Tibial nerve (tissue), 4 donors: ENCODE measurements at places on chromosomes 2 and 18.

DNA sequence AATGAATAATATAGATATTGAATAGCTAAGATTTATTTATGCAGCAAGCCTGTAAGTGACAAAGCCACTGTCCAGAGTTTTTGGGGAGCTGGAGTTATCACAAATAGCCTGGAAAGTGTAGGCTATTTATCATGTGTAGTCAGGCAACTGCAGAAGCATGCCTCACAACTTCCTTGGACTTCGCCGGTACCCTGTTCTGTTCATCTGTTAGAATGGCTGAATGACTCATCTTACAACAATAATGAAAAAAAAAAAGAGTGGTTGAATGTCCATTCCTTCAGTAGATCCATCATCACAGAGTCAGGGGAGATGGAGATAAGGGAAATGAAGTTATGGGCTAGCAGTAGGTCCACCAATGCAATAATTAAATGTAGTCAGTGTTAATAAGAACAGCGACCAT is 24.0 kb upstream of the ATP5MC3 start:
- DNase-seq, result no peak

GRCh38 chr2:143579456-143579855 is 450.2 kb downstream of the ARHGAP15 start:
- DNase-seq, result no peak

GRCh38 chr2:104929663-104930062 is 75.7 kb downstream of the POU3F3 start:
- no peak for DNase-seq

- no peak for DNase-seq
Observed at GRCh38 chr2:203246646-203247045, 7.8 kb downstream of the CYP20A1 start.

- no peak for DNase-seq
Observed at GRCh38 chr2:57869758-57870344, 176.8 kb upstream of the VRK2 start.

DNA sequence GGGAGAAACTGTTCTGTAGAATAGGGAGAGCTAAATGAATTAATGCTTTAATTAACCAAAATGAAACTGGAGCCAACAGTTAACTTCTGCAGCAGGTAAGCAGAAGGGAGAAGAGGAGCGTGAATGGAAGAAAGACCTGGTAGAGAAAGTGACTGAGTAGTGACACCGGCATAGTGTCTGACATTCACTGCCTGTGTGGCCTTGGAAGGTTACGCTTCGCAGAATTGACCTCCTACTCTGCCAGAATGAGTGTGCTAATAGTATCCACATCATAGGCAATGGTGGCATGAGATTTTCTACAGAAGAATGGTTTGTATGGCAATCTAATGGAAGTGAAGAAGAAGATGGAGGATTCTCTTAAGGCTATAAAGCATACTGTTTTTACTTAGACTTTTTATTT is 614.4 kb downstream of the CPS1 start:
- no peak for DNase-seq

DNA sequence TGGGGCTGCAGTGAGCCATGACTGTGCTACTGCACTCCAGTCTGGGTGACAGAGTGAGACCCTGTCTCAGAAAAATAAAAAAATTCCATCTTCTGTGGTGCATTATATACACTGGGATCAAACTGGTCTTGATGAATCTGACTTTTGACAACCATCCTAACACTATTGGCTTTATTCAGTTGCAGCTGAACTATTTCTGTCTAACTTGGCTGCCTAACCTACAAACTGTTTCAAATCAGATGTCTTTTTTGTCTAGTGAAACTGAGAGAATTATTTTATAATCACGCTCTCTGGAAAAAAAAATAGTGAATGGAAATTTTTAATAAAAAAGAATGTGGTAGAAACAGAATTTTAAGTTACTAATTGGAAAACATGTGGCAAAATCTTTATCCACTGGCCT is 15.0 kb downstream of the CTLA4 start:
- DNase-seq, result no peak

- DNase-seq, result peak; percentile 28
Observed at GRCh38 chr2:197889041-197889440, 84.6 kb downstream of the PLCL1 start.

DNA sequence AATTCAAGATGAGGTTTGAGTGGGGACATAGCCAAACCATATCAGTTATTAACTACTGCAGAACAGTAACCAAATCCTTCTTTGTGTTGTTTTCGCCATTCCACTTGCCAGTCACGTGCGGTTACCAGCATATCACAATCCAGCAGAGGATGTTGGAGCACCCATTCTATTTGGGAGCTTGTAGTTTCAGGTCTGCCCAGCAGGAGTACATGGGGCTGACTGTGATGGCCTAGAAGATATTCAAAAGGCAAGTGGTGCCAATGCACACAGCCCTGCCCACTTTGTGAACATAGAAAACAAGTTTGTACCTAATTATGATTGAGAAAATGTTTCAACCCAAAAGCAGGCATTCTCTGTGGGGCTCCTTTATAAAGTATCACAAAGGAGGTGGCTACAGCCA is 57.0 kb downstream of the ZNF519 start:
- no peak for DNase-seq

- DNase-seq, result no peak
Observed at GRCh38 chr2:11773111-11773510, 26.7 kb downstream of the LPIN1 start.

DNA sequence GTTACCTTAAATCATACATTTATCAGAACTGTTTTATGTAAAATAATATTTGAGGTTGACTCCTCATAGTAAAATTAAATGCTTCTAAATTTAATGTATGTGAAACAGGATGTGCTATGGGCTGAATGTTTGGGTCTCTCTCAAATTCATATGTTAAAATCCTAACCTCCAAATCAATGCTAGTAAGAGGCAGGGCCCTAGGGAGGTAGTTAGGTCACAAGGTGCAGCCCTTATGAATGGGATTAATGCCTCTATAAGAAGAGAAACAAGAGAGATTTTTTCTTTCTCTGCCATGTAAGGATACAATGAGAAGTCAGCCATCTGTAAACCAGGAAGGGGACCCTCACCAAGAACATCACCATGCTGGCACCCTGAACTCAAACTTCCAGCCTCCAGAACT is 67.2 kb upstream of the ETAA1 start:
- DNase-seq, result no peak

- no peak for DNase-seq
Observed at GRCh38 chr2:39563572-39563971, 102.1 kb upstream of the TMEM178A start.

- DNase-seq, result no peak
Observed at GRCh38 chr18:75215663-75216062, 5.1 kb downstream of the TSHZ1 start.

GRCh38 chr2:56741601-56742102 is 557.9 kb downstream of the CCDC85A start:
- no peak for DNase-seq

- no peak for DNase-seq
Observed at GRCh38 chr2:96918754-96919550, 49.1 kb upstream of the SEMA4C start.

DNA sequence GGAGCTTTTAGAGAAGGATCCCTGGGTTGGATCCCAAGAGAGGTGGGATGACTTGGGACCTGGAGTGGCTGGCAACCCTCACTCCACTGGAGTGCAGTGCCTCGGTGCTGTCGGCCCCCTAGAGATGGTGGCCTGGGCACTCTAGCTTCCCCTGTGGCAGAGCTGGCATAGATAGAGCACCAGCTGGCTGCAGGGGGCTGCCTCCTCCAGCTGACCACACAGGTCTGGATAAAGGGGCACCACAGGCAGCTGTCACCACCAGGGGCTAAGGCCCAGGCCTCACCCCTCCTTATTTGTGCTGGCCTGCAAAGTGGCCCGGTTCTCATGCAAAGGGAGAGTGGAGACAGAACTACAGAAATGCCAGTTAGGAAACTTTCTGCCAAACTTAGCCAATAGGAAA is 74.3 kb downstream of the ZBTB7C start:
- no peak for DNase-seq

GRCh38 chr18:21672521-21673267 is 31.9 kb downstream of the ABHD3 start:
- DNase-seq, result no peak

DNA sequence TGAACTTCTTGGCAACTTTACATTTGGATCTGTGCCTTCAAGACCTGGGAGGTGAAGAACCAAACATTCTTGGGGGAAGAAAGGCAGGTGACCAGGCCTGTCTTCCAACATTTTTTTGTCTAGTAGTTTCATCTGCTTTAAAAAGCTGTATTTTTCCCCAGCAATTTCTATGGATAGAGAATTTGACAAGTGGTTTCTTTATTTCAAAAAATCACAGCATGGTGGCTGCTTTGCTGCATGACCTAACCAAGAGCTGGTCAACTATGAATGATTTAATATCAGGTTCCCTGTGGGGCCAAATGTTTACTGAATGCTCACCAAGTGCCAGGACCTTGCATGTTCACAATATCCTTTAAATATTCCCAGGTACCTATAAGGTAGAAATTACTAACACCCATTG is 19.1 kb downstream of the LRP2 start:
- no peak for DNase-seq

- no peak for DNase-seq
Observed at GRCh38 chr2:1856475-1856874, 112.2 kb upstream of the PXDN start.

DNA sequence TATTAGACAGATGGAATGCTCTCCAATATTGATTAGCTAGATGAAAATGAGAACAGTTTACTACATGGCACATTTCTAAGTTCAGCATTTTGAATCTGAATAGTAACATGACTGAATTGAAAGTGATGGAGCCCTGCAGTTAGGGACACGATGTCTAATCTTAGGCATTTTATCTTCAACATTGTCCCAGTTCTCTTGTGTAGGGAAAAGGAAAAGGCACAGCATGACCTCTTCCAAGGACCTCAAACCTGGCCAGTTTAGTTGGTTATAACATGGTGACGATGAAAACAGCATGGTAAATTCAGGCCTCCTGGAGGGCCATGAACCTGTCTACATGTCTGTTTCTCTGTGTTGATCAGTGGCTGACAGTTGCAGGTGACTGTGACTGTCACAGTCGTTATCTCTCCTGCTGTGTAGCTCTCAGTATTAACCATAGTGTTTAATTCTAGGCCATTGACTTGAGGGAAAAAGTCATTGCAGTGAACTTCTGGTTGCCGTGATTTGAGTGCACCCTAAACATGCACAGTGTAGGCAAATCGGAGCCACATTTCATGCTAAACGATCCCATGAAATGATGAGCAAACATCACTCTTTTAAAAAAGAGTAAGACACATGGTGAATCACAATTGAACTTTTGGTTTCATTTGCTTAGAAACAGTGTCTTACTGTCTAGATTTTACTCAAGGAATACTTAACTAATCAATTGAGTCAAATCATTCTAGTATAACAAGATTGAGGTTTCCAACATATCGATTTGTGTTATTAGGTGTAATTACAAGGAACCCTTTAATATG is 129.7 kb downstream of the PHLPP1 start:
- no peak for DNase-seq

- no peak for DNase-seq
Observed at GRCh38 chr2:19158896-19159295, 199.5 kb downstream of the OSR1 start.

GRCh38 chr2:40155728-40156127 is 296.2 kb downstream of the SLC8A1 start:
- DNase-seq, result no peak

DNA sequence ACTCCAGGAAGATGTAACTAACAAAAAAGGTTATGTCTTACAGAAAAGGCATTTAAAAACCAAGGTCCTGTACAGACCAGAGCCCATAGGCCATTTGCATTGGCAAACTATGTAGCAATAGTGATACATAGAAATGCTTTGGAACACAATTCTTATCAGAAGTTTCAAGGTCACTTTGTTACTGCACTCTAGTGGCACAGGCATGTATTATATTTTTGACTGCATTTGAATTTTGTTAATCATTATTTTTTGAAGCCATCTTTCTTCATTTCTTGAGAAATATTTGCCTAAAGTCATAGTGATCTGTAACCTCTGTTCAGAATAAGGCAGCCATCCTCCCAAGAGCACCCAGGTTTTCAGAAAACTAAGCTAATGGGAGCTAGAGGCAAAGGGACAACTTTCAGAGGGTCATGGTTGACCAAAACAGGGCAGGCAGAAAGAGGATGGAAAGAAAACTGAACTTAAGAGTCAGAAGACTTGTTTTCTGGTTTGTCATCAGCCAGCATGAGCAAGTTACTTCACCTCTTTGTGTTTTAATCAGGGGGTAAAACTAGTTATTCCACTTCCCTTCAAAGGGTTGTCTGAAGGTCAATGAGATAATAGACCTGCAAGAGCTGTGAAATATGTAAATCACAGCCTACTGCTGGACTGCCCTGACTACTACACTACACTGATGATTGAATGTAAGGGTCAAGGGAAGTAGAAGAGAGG is 41.5 kb downstream of the SLC38A11 start:
- DNase-seq, result no peak

GRCh38 chr2:47503481-47504070 is 100.6 kb downstream of the MSH2 start:
- DNase-seq, result no peak

DNA sequence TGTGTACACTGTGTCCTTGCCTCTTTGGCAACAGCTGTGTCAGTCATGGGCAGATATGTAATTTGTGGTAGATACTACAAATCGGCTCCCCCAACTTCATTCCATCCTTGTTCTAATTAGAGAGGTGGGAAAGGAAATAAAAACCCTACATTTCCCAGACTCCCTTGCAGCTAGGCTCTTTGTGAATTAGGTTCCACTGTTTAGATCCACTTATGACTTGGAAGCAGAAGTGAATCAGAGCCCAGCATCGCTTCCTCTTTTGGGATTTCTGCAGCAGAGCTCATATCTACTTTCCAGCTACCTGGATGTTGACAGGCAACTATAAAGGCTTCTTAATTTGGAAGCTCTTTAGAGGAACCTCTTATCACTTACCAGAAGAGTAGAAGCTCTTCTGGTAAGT is 34.1 kb upstream of the NARS1 start:
- DNase-seq, result no peak

DNA sequence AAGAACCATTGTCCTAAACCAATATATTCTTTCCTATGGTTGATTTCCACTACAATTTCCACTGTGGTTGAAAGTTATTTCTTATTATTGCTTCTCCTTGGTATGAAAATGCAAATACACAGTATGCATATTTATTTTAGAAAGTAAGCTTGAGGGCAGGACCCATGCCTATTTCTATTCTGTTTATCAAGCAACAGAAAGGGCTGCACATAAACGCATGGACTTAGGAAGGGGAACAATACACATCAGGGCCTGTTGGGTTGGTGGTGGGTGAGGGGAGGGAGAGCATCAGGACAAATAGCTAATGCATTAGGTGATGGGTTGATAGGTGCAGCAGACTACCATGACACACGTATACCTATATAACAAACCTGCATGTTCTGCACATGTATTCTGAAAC is 20.7 kb downstream of the SLC4A3 start:
- DNase-seq, result no peak

- no peak for DNase-seq
Observed at GRCh38 chr2:141940709-141941108, 190.1 kb downstream of the LRP1B start.

DNA sequence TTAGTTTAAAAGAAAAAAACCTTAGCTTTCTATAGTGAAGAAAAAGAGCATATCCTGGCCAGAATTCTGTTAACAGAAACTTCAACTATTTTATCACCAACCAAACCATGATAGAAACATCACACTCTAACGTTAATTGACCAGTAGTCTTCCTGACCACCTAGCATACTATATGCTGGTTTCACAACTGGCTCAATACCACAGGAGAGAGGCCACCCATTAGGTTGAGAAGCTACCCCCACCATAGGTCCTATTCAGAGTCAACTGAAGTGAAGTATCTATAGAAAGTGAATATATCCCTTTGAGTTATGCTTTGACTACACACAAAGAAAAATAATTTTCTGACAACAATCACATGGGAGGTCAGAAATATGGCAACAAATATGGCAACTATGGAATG is 85.2 kb upstream of the STK17B start:
- DNase-seq, result no peak
